ENCODE measurements at places on chromosomes 11 and 22.

- no peak for DNase-seq
These were observed 54.8 kb downstream of the DENND5A start for GRCh38 chr11:9210224-9210921.

GRCh38 chr11:129348813-129349212 is 26.8 kb upstream of the BARX2 start:
- no peak for DNase-seq

DNA sequence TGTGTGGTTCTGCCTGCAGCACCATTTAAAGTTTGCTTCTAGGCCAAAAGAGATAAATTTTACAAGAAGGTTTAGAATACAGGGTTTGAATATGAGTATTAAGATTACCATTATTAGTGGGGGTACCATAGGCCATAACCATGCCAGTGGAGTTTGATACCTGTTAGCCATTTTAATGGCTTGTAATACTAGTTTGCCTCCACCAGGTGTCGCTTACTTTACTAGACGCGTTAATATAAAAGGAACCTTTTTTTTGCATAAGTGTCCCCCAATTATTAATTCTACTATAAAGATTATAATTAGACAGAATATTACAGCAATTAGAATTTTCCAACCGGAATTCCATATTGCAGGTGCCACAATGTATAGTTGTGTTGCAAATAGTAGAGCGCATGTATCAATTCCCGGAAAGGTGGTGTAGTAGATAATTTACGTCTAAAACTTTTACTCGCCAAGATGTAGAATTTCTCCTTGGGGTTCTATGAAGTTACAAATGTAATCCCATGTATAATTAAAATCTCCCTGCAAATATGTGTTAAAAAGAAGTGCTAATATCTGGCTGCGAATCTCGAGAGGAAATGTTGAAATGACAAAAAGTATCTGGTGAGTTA is 16.1 kb downstream of the MS4A6E start:
- DNase-seq, result no peak

GRCh38 chr11:23311986-23312940 is 452.0 kb upstream of the CCDC179 start:
- no peak for DNase-seq

DNA sequence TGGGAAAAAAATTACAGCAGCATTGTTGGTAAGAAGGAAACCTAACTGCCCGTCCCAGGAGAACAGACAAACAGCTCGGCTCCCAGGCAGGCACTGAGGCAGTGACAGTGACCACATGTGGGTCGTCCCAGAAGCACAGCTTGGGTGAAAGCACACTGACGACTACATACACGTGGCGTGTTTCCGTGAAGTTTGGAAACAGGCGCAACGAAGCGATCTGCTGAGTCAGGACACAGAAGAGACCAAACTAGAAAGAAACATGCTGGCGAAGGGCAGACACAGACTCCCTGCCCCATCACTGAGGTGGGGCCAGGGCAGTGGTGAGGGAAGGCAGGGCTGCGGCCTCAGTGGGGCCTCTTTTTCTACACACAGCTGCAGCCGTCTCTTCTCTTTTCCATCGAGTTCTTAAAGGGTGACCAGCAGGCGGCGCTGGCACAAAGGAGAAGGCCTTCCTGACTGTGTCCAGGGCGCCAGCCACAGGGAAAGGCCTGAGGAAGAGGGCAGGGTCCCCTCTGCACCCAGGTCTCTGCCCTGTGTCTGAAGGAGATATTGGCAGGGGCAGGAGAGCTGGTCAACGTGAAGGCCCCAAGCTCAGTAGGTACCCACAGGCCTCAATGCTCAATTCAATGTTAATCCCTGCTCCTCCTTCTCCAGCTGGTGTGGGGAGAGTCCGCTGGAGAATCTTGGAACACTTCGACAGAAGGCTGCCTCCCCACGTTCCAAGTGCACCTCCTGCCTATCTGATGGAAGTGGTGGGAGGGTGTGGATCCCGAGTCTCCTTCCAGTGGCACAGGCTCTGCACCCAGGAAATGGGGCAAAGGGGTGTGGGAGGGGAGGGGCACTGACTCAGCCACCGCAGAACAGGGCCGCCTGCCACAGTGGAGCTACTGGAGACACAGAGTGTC is 19.9 kb downstream of the CARS1 start:
- DNase-seq, result no peak

GRCh38 chr11:70029861-70030380 is 48.2 kb upstream of the ANO1 start:
- no peak for DNase-seq

GRCh38 chr22:49420651-49421050 is 407.0 kb downstream of the BRD1 start:
- DNase-seq, result no peak

GRCh38 chr22:50530580-50530876 is 716 bp upstream of the TYMP start:
- no peak for DNase-seq
